Activated T-helper 1 cell treated with anti-CD3 and anti-CD28 coated beads, Interleukin-12 subunit alpha, Interleukin-12 subunit beta, Interleukin-2, Interleukin-4 antibody, amounts not matched to agents 30 ng/mL and 10 ng/mL and 1 ng/mL, durations not matched to agents 14 hours and 24 hours and 36 hours (primary cell): ENCODE measurements at places on chromosomes 12 and 14. TPM values are rescaled to one million over a fixed set of nuclear protein-coding genes. Genes with fewer than 3 reads are reported as not detected.

PKP2 gene
- not detected in 2 replicates for total RNA-seq

B4GALNT1 gene
- 4.4 and 4.6 TPM in 2 replicates for total RNA-seq

PAPLN gene
- total RNA-seq, result 0.39 and 0.96 TPM in 2 replicates

GRCh38 chr14:56953884-56954283 is 143.6 kb upstream of the OTX2 start:
- H3K36me3 ChIP-seq, result no peaks in the 10 kb centered on the region
- no peak for DNase-seq
- peaks cover 4% of the 10 kb centered on the region for H3K27me3 ChIP-seq
- no peak overlapping the region for H3K27ac ChIP-seq
- H3K4me3 ChIP-seq, result no peak overlapping the region

- H3K27ac ChIP-seq, result no peak overlapping the region
- peaks cover 6% of the 10 kb centered on the region for H3K4me1 ChIP-seq
- no peaks in the 10 kb centered on the region for H3K27me3 ChIP-seq
- no peak for DNase-seq
- no peak overlapping the region for H3K4me3 ChIP-seq
- no peaks in the 10 kb centered on the region for H3K36me3 ChIP-seq
Observed at GRCh38 chr14:102532204-102532658, 22.7 kb upstream of the ANKRD9 start.

DNA sequence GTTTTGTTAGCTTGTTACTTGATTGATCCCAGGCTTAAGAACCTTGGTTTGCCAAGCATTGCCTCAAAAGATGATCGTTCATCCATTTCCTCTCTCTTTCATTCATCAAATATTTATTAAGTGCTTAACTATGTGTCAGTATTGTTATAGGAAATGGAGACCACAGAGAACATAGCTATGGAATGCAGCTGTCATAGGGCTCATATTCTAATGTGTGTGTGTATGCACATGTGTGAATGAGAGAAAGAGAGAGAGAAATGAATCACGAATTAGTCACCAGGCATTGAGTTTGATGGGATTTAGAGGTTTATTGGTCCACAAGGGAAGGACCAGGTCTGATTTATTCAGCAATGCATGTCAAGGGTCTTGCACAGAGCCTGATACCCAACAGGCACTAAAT is 71.0 kb upstream of the FBXO21 start:
- H3K4me1 ChIP-seq, result no peaks in the 10 kb centered on the region
- no peak for DNase-seq
- no peak overlapping the region for H3K4me3 ChIP-seq
- H3K27ac ChIP-seq, result no peak overlapping the region

EXOC3L4 gene
- not detected in 2 replicates for total RNA-seq

DNA sequence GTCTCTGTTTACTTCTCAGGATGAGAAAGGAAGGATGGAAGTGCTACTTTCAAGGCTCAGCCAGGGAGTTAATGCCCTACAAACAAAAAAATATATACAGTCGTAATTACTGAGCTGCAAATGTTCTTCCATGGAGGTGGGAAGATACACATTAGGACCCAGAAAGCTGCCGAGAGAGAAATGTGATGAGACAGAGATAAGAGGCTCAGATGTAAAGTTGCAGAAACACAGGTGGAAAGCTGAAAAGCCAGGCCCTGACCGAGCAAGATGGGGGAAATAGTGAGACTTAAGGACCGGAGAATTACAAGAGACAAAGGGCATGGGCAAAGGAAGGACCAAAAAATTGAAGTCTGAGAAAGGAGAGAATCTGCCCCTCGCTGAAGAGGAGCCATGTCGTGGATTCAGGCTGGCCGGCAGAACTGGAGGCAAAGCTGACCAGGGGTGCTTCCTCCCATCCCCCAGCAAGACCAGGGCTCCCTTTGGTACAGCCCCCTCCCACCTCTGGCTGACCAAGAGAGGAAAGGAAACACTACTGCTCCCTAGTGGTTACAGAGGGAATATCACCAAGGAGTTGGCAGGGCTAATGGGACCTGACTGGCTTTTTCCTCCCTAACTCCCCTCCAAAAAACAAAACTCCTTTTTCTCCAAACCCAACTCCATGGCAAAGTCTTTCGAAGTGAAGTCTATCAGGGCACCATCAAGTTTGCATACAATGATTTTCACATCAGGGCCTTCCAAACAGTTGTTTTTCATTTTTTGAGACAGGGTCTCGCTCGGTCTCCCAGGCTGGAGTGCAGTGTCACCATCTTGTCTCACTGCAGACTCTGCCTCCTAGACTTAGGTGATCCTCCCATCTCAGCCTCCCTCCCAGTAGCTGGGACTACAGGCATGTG is 12.1 kb downstream of the ZFHX2 start:
- H3K27ac ChIP-seq, result no peak overlapping the region
- no peaks in the 10 kb centered on the region for H3K4me1 ChIP-seq
- peaks cover 7% of the 10 kb centered on the region for H3K27me3 ChIP-seq
- peak; percentile 14 for DNase-seq
- no peak overlapping the region for H3K4me3 ChIP-seq
- H3K36me3 ChIP-seq, result no peaks in the 10 kb centered on the region

DNA sequence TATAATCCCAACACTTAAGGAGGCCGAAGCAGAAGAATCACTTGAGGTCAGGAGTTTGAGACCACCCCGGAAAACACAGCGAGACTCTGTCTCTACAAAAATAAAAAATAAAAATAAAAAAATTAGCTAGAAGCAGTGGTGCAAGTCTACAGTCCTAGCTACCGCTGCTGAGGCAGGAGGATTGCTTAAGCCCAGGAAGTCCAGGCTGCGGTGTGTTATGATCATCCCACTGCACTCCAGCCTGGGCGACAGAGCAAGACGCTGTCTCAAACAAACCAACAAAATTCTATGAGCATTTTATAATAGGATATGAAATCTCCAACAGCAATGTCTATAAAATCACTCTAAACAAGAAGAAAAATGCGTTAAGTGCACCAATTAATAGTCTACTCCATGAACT is 75.3 kb downstream of the PPP1R12A start:
- H3K36me3 ChIP-seq, result peaks cover 35% of the 10 kb centered on the region
- DNase-seq, result no peak
- H3K4me3 ChIP-seq, result no peak overlapping the region
- peaks cover 11% of the 10 kb centered on the region for H3K4me1 ChIP-seq

GRCh38 chr14:92759679-92760523 is 11.5 kb upstream of the LGMN start:
- no peak overlapping the region for H3K4me3 ChIP-seq
- H3K36me3 ChIP-seq, result peaks cover 7% of the 10 kb centered on the region
- peaks cover 28% of the 10 kb centered on the region for H3K27me3 ChIP-seq

BCL7A gene
- total RNA-seq, result 9.7 and 13.0 TPM in 2 replicates

OR10G2 gene
- 0.24 TPM in 1 of 2 replicates, not detected in the other for total RNA-seq

DNA sequence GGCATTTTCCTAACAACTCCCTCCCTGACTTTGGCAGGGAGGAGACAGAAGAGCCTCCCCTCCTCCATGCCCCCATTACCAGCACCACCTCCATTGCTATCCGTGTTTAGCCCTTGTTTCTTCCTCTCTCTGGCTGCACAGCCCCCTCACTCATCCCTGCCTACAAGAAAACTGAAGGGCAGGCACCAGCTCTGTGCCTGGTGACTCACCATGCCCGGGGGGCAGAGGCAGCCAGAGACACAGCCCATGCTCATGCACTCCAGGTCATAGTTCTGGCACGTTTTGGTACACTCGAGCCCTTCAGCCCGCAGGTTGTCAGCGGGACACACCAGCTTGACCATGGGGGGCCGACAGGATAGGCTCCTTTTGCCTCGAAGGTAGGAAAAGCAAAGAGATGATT is 80.4 kb downstream of the VWF start:
- no peak overlapping the region for H3K27ac ChIP-seq
- peaks cover 7% of the 10 kb centered on the region for H3K4me1 ChIP-seq
- H3K27me3 ChIP-seq, result peaks cover 2% of the 10 kb centered on the region
- no peak overlapping the region for H3K4me3 ChIP-seq
- H3K36me3 ChIP-seq, result no peaks in the 10 kb centered on the region
- DNase-seq, result no peak

DNA sequence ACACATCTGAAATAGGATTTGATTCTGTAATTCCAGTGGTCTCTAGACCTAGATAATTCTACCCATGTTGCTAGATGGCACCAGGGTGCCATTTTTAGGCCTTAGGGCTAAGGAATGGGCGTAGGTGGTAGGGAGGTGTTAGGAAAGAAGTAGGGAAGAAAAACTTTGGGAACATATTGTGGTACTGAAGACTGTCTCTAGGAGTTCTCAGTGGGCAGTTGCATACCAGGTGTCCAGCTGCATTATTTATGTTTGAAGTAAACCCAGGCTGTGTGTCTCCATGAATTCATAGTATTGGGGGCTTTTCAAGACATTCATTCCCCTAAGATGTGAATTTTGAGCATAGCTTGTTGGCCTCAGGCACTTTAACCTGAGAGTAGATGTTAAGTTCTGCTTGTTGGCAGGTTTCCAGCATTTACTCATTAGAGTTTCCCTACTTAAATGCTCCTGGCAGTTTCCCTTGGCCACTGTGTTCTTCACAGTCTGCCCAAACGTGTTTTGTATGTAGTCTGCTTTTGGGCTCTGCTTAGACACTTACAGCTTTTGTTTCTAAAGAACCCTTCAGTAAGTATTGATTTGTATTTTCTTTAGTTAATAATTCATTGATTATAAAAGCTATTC is 31.5 kb upstream of the CCT2 start:
- H3K27ac ChIP-seq, result no peak overlapping the region
- no peak for DNase-seq
- H3K27me3 ChIP-seq, result no peaks in the 10 kb centered on the region

DNA sequence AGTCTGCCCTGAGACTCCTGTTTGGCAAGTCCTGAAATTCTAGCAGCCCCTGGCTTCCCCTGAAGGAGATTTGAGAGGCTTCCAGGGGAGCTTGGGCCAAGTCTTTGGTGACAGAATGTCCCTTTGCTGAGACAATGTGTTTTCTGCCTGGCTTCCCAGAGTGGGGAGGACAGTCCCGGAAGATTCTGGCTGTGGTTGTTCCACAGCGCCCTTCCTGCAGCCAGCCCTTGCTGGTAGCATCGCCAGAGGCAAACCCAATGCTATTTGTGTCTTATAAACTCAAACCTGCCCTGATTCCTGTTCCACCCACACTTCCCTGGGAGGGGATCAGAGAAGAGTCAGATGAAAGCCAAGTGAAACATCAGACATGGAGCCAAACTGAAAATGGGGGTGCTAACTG is 56.4 kb upstream of the OAS1 start:
- no peaks in the 10 kb centered on the region for H3K4me1 ChIP-seq
- no peaks in the 10 kb centered on the region for H3K36me3 ChIP-seq
- no peak for DNase-seq
- H3K27ac ChIP-seq, result no peak overlapping the region
- H3K27me3 ChIP-seq, result peaks cover 11% of the 10 kb centered on the region

- no peaks in the 10 kb centered on the region for H3K27me3 ChIP-seq
- H3K4me3 ChIP-seq, result no peak overlapping the region
- peaks cover 24% of the 10 kb centered on the region for H3K4me1 ChIP-seq
- H3K27ac ChIP-seq, result no peak overlapping the region
- peaks cover 24% of the 10 kb centered on the region for H3K36me3 ChIP-seq
Observed at GRCh38 chr12:22684140-22685118, 59.5 kb downstream of the ETNK1 start.

- no peak overlapping the region for H3K27ac ChIP-seq
- H3K4me1 ChIP-seq, result peaks cover 70% of the 10 kb centered on the region
- no peak for DNase-seq
- H3K36me3 ChIP-seq, result peaks cover 54% of the 10 kb centered on the region
- no peaks in the 10 kb centered on the region for H3K27me3 ChIP-seq
Observed at GRCh38 chr12:76074701-76075336, 9.7 kb downstream of the NAP1L1 start.

- peaks cover 2% of the 10 kb centered on the region for H3K27me3 ChIP-seq
- H3K36me3 ChIP-seq, result no peaks in the 10 kb centered on the region
Observed at GRCh38 chr12:5523396-5524115, 91.6 kb downstream of the NTF3 start.

PHLDA1 gene
- 88.9 and 91.5 TPM in 2 replicates for total RNA-seq

DNA sequence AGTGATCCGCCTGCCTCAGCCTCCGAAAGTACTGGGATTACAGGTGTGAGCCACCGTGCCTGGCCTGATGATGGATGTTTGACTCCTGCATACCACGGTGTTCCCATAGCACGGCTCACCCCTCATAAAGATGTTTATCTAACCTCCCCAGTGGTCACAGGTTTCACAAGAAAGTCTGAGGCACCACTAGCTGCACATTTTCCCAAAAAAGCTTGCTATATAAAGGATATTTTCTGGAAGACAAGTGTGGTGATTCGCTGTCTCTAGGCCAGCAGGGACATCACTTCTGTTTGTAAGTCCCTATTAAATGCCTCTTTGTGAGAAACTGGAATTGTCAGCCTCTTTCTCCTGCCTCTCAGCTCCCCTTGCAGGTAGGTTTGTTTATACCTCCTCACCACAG is 18.3 kb downstream of the PLEK2 start:
- H3K27me3 ChIP-seq, result peaks cover 5% of the 10 kb centered on the region
- DNase-seq, result no peak
- H3K4me3 ChIP-seq, result no peak overlapping the region
- no peaks in the 10 kb centered on the region for H3K36me3 ChIP-seq

DNA sequence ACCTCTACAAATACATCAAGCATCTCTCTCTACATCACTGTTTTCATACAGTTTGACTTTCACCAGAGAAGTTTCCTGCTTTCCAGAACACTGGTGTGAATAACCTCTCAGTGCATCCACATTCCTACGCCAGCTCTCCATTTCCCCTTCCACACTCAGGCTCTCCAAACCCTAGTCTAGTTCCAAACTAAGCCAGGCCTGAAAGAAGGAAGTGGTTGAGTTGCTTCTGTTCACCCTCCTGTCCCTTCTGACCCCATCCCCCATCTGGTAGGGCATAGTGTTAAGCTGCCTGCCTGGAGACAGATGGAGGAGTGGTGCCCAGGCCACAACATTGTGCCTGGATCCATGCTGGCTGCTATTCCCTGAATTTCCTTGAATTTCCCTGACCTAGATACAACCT is 132.4 kb downstream of the GPR65 start:
- no peak overlapping the region for H3K27ac ChIP-seq
- H3K4me3 ChIP-seq, result no peak overlapping the region
- no peak for DNase-seq

MYBPC1 gene
- total RNA-seq, result not detected in 2 replicates

MGAT4C gene
- under 0.01 TPM in 1 of 2 replicates, not detected in the other for total RNA-seq

DNA sequence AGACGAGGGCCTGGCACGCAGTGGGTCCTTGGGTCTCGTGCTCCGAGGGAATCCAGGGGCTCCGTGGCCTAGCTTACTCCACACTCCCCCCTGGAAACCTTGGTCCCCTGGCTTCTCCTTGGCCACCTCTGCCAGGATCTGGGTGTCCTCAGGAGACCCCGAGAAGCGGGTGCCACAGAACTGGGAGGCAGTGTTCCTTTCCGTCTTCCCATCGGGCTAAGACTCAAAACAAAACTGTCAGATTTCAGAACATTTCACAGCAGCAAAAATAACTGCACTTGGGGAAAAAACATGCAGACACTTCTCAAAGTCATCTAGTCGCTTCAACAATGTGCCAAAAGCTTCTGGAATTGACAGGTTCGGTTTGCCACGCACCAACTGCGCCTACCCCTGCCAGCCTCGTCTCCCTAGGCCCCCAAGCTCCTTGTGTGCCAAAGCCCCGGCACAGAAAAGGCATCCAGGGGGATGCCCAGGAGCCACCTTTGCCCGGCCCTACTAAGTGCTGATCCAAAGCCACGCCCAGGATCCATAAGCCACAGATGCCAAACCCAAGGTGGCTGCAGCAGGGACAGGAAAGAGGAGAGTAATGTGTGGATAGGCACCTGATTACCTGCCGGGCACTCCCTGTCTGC is 58.4 kb upstream of the DIO3 start:
- no peak overlapping the region for H3K27ac ChIP-seq
- H3K36me3 ChIP-seq, result no peaks in the 10 kb centered on the region
- no peak for DNase-seq
- H3K27me3 ChIP-seq, result peaks cover 4% of the 10 kb centered on the region
